ENCODE measurements at places on chromosomes 11 and 22.

GRCh38 chr11:58494101-58494500, 13.8 kb downstream of the OR5B21 start:
- DNase-seq: no peak

DNA sequence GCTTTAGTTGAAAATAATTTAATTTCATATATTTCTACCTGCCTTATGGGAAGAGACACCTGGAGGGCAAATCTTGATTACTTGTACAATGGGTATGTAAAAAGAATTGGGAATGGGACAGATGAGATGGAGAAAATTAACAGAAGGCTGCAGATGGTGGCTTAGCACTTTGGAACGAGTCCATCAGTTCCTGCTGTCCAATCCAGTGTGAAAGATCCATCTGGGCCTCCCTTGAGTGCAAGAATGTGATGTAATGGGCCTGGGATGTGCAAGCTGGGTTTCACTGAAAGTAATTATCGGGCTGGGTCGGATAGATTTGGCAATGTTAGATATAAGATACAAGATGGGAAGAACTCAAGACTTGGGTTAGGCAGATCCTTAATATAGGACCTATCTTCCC, 42.0 kb downstream of the CECR2 start:
- peak; percentile 19 for DNase-seq

- DNase-seq: no peak
These were observed 406.3 kb downstream of the CADM1 start for GRCh38 chr11:115097796-115098408.

GRCh38 chr11:121933694-121934093, 182.3 kb downstream of the BLID start:
- no peak for DNase-seq

DNA sequence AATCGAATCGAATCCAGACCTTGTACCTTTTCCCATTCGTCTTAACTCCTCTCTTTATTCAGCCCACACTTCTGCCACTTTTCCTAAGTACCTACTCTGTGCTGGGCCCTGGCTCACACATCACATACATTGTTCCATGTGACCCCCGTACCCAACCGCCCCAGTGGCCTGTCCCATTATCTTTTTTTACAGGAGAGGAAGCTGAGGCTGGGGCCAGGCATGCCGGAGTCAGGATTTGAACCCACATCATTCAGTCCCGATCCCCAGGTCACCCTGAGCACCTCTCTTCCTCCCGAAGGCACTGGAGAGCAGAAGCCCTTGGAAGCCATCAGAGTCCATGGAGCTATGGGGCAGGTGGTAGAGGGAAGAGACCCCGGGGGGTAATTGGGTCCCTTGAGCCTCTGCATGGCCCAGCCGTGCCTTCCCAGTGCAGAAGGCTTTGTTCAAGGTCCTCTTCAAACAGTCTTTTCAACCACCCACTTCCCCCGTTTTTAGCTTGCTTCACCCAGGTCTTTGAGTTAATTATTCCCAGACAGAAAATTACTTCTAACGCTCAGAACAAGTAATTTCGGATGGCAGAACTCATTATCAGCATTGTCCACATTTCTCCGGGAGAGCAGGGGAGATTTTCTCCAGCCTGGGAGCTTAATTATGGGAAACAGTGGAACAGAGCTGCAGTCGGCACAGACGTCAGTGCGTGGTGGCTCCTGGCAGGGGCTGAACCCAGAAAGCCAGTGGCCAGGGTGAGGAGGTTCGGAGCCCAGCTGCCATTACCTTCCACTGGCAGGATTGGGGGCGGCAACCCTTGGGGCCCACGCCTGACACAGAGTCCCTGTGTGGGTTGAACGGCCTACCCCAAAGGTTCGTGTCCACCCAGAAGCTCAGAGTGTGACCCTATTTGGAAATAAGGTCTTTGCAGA, 82.4 kb upstream of the RTL6 start:
- no peak for DNase-seq

DNA sequence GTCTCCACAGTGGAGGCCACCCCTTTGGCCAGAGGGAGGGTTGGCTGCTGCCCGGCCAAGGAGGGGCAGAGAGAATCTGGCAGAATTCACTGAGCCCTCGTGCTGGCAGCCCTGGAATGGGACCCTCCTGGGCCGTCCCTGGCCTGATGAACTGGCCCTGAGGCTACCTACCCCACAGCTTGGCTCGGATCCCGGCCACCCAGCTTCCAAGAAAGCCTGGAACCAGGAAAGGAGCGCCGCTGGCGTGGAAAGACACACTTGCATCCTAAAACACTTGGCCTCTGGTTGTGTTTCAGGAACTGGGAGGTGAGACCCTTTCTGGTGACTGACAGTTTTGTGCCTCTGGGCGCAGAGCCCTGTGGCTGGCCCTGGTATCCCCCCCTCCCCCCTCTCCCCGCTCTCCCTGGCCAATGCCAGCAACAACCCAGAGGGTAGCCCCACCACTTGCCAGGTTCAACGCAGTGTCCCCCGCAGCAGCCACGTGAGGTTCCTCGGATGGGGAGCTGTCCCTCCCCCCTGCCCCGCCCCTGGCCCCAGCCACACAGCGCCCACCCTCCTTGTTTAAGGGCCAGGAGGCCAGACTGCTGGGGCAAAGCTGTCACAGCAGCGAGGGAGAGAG, 693 bp downstream of the NFAM1 start:
- DNase-seq: no peak

DNA sequence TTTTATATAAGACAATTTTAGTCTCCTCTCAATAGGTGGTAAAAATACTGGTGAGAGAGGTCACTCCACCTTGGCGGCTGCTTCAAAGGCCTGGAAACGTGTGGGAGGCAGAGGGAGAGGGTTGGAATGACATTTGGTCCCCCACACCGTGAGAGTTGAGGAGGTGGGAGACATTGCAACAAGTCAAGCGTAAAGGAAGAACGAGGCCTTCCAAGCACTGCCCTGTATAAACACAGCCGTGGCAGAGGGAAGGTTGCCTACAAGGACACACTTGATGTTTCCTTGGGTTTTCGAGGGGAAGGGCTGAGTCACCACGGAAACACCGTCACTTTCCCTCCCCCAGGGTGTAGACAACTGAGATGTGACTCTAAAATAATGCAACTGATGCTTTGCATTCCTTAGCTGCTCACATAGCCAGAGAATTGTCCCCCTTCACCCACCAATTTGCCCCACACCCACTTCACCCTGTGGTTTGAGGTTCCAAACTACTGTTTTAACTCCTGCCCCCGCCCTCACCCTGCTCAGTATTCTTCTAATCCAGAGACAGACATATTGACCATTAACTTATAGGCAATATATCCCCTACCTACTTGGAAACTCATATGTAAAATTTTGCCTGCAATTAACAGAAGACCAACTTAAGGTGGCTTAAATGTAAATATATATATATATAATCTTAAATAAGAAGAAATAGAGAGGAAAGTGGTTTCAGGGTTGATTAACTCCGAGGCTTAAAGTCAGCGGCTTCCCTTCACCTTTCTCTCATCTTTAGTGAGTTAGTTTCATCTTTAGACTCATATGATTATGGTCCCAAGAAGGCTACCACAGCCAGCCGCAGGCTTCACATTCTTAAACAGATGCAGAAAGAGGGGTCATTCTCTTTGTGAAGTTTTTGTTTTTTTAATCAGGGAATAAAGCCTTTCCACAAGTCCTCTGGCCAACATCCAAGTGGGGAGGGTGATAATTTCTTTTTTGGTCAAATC, 54.1 kb upstream of the BDNF start:
- no peak for DNase-seq

All from substantia nigra (tissue), 51 donors.